ENCODE measurements at places on chromosomes 5 and 9.

DNA sequence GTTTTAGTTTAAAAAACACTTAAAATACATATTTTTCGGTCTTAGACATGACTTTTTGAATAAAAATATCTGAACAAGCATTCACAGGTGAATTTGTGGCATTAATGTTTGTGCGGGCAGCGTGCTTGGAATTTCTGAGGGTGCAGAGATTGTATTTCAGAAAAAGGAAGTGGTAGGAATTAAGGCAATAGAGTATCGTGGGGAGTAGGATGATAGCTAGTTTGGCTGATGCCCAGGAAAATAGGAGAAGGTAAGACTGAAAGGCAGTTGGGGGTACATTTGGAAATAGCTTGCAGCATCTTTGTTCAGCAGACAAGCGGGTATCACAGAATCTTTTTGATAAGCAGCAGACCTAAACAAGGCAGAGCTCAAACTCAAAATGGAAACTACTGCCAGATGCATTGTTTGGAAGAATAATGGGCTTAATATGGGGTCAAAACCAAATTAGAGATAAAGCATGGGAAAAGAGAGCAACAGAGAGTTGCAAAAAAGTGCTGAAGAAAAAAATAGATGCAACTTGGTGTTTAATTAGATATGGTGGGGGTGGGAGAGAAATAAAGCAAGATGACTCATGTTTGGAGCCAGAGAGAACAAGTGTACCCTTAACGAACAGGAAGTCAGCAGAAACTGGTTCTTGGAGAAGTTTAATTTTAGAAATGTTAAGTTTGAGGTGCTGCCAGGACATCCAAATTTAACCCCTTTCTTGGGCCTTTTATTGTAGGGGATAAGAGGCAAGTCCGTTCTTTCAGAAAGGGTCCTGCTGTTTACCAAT lies 85.7 kb upstream of the ARRDC3 start:
- DNase-seq, result no peak

- no peak for DNase-seq
Measured at GRCh38 chr9:127424676-127424999, 456 bp downstream of the ZNF79 start.

DNA sequence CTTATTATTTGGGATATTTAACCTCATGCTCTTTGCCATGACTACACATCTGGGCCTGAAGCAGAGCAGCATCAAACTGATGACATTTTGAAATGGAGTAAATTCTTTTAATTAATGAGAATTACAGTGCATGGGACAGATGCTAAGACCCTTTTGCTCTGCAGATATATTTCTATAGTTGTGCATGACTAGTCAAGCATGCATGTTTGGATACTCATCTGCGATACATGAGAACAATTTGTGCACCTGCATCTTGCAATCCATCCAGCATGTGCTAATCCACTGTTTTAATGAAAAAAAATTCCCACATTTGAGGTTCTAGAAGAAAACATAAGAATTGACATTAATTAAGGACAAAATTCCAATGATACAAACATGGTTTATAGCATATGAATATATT lies 1047.6 kb upstream of the ACO1 start:
- DNase-seq, result no peak

DNA sequence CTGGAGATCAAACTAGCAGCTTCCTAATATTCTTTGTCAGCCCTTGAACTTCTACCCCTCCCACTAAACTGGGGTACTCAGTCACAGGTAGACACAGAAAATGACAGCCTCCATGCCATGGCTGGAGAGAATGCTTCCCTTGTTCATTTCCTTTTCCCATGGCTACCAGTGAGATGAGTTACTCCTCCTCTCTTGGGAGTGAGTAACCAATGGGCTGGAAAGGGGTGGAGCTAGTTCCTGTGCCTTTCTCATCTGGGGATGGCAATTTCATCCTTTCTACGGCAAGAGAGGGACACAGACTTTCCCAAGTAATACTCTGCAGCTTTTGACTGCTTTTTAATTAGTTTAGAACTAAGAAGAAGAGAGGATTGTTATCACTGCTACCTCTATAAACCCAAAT lies 1045.6 kb upstream of the WWC1 start:
- no peak for DNase-seq

- DNase-seq, result no peak
Measured at GRCh38 chr5:8700222-8700621, 831.3 kb downstream of the MTRR start.

DNA sequence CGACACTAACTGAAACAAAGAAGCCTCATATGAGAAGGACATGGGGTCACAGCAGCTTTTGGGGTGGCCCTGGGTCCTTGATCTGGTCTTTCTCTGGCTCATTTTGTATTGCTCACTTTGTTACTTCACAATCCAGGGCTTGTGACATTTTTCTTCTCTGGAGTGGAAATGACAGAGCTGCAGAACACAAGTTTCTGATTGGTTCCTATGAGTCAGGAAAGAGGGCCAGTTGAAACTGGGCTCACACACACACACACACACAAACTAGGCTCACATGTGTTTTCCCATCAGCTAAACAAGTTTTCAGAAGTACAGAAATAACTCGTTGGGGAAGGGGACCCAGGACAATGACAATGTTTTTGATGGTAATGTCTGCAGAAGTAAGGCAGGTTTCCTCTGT lies 54.3 kb downstream of the TMC1 start:
- DNase-seq, result no peak

DNA sequence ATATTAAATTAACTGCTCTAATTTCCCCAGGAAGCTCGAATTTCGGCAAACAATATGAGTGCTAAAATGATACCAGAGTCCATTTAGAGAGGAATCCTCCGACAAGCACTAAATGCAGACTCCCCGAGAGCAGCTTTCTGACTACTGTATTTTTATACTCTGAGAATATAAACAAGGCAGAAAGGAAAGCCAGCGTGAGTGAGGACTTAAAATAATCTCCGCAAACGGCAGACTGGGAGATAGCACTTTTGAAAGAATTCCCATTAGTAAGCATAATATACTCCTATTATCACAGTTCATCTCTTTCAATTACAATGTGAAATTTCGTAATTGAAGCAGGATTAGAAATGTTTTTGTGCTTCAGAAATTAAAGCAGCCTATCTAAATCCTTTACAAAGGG lies 269.4 kb upstream of the PANK3 start:
- DNase-seq, result no peak

GRCh38 chr9:2870340-2870739 lies 26.4 kb upstream of the PUM3 start:
- DNase-seq, result no peak

DNA sequence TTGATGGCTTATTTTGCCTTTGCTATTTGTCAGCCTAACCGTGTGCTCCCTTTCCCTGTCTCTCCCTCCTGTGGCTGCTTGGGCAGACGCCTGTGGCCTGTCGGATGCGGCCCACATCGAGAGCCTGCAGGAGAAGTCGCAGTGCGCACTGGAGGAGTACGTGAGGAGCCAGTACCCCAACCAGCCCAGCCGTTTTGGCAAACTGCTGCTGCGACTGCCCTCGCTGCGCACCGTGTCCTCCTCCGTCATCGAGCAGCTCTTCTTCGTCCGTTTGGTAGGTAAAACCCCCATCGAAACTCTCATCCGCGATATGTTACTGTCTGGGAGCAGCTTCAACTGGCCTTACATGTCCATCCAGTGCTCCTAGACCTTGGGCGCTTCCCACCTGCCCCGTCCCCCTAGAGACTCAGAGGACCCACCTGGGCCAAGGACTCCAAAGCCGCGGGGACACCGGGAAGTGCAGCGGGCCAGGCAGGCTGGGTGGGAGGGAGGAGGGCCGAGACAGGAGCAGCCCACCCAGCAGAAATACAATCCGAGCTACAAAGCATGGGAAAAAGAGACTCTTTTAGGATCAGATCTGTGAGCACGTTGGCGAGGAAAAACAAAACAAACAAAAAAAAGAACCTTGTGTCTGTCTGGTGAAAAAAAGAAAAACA lies 10.6 kb downstream of the NR2F1 start:
- DNase-seq, result no peak

DNA sequence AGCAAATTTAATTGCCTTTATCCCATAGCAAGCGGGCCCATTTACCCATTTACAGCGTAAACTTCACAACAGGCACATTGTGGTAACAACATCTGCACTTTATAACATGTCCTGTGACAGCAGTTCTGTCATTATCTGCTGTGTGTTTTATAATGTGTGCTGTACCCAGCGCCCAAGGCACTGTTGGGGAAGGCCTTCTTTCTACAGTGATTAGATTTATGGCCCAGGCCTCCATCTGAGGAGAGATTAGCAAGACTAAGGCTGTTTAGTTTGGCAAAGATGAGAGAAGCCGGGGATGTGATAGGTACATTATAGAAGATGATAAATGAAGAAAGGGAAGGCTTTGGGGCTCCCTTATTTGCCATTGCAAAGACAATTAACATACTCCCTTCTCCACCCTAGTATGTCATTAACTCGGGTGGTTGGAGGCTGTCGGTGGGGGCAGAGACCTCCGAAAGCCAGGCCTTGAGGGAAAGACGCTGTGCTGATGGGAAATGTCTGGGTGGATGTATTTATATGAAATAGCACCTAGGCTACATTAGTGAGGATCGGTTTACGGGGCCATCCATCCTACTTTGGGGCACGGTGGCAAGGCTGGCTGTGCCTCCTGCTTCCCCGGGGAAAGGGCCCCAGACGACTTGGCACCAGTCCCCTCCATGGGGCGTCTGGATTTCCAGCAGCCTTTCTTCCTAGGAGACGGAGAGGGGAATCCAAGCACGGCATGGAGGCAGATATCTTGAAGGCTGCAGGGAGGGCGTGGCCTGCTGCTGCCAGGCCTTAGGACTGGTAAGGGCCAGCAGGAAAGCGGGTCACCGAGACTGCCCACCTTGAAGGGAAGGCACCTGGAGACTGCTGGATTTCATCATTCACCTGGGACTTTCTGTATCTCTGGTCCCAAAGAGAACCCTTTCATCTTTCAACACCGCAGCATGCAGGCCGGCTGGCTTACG lies 64.3 kb upstream of the PTCH1 start:
- DNase-seq, result no peak

DNA sequence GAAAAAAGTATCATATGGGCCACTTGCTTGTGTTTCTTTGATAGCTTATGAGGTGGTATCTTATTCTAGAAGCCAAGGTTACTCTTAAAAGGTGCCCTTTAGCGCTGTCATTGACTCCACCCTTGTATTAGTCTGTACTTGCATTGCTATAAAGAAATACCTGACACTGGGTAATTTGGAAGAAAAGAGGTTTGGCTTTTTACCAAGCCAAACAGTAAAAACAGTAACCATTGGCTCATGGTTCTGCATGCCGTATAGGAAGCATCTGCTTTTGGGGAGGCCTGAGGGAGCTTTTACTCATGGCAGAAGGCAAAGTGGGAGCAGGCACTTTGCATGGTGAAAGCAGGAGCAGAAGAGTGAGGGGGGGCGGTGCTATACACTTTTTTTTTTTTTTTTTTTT lies 87.4 kb downstream of the TEK start:
- no peak for DNase-seq

DNA sequence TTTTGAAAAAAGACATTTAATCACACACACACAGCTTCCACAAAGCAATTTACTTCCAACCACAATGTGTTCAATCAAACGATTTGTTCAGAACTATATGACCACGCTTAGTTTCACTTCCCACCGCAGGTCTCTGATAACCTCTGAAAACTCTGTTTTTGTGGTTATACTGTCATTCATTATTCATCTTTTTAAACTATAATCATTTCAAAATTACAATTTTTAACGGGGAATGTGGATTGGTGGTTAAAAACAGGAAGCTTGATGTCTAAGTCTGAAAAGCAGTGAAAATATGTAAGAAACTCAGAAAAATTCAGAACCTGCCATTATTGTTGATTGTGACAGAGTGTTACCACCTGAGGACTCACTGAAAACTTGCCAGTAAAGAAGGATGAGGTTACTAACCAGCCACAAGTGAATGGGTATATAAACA lies 12.7 kb upstream of the TMEM174 start:
- DNase-seq, result no peak

DNA sequence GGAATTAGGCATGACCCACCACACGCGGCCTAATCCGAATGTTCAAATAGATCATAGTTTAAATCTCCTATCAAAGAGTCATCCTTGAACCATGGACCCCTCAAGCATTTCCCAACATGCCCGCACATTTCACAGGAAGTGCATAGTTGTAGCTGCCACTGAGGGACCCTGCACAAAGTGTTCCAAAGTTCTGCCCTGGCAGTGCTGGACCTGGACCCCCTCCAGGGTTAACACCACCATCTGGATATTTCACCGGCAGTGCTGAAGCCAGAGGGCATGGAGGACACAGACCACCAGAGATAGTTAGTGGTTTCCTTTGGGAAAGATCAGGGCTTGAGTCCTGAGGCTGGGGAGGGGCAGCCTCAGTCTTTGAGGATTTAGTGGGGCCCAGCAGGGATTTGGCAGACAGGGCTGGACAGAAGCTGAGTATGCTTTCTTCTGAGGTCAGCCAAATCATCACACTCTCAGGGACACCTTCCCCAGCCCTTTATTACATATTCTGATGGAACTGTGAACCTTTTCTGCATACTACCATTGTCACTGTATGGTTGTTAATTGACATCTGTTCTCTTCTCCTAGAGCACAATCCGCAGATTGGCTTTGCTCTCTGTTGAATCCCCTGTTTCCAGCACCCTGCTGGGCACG lies 143.6 kb upstream of the EFNA5 start:
- no peak for DNase-seq

GRCh38 chr9:136729144-136729543 lies 13.6 kb downstream of the LCN10 start:
- no peak for DNase-seq

- no peak for DNase-seq
Measured at GRCh38 chr5:143448518-143448917, 45.0 kb upstream of the NR3C1 start.

- no peak for DNase-seq
Measured at GRCh38 chr5:113118298-113118697, 141.7 kb downstream of the DCP2 start.

- DNase-seq, result no peak
Measured at GRCh38 chr5:64318175-64318574, 152.5 kb downstream of the RNF180 start.

- no peak for DNase-seq
Measured at GRCh38 chr5:72300590-72301339, 19.3 kb downstream of the MRPS27 start.

GRCh38 chr5:173311818-173312585 lies 16.2 kb downstream of the STC2 start:
- no peak for DNase-seq

- peak; percentile 16 for DNase-seq
Measured at GRCh38 chr5:54616031-54616430, 98.5 kb downstream of the SNX18 start.

GRCh38 chr5:11770310-11770709 lies 133.9 kb downstream of the CTNND2 start:
- DNase-seq, result no peak

DNA sequence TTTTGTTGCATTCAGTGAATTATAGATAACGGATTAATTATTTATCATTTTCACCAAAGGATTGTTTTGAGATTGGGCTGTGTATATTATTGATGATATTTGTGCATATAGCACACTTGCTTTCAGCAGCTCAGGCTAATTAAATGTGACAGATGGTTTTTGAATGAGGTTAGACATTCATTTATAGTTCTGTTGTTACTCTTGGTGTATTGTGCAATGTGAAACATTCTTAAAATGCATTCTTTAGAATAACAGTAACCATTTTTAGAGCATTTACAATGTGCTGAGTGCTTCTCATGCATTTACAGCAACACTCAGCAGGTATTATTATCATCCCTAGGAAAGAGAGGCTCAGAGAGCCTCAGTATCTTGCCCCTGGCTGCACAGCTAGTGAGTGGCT lies 23.8 kb downstream of the NANS start:
- no peak for DNase-seq

- DNase-seq, result no peak
Measured at GRCh38 chr9:124197177-124198095, 60.3 kb upstream of the NEK6 start.
